ENCODE measurements at places on chromosomes 5 and 9.

- no peak for DNase-seq
These were observed 30.6 kb downstream of the VAV2 start for GRCh38 chr9:133961226-133962165.

GRCh38 chr5:37915097-37915736, 75.4 kb upstream of the GDNF start:
- no peak for DNase-seq

DNA sequence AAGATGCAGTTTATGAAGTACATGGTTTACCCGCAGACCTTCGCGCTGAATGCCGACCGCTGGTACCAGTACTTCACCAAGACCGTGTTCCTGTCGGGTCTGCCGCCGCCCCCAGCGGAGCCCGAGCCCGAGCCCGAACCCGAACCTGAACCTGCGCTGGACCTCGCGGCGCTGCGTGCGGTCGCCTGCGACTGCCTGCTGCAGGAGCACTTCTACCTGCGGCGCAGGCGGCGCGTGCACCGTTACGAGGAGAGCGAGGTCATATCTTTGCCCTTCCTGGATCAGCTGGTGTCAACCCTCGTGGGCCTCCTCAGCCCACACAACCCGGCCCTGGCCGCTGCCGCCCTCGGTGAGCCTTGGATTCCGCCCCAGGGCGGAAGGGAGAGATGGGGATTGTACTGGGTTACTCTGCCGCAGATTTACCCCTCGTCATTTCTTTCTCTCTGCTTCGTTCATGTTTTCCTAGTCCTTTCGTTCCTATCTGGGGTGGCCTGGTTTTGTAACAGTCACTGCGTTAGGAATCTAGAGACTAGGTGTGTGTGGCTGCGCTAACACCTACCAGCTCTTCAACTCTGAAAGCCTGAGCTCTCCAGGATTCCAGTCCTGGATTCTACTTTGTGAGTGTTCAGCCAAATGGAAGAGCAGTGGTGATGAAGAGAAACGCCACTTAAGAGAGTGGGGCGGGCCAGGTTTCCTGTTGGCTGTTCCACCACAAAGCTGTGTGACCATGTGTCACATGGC, 638 bp downstream of the MRPS30 start:
- DNase-seq: no peak

GRCh38 chr5:111070272-111071134, 1.0 kb upstream of the TSLP start:
- DNase-seq: no peak

DNA sequence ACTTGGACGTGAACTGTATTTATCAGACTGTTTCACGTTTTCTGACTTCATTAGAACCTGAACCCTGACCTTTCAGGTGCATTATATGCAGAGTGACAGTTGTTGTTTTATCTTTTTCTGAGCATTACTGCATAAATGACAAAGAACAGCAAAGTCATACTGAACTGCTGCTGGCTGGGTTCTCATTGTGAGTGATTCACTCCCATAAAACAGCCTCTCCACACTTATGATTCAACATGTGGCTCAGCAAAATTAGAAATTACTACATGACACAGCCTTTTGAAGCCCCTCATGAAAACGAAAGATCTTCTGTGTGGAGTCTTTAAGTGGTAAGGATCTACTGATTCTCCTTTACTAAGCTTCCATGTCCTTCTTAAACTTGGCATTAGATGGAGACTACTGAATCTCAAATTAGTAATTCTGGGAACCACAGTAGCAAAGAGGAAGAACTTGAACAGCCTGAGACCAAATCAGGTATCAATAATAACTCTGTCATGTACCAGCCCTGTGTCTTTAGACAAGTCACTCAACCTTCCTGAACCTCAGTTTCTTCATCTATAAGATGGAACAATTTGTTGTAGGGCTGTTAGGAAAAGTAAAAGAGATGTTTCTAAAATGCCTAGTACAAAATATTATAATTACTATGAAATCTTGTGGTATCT, 172.3 kb upstream of the GNA14 start:
- no peak for DNase-seq

- no peak for DNase-seq
These were observed 185.0 kb downstream of the MED10 start for GRCh38 chr5:6193310-6193709.

- no peak for DNase-seq
These were observed 7.4 kb upstream of the SHC3 start for GRCh38 chr9:89185980-89186379.

DNA sequence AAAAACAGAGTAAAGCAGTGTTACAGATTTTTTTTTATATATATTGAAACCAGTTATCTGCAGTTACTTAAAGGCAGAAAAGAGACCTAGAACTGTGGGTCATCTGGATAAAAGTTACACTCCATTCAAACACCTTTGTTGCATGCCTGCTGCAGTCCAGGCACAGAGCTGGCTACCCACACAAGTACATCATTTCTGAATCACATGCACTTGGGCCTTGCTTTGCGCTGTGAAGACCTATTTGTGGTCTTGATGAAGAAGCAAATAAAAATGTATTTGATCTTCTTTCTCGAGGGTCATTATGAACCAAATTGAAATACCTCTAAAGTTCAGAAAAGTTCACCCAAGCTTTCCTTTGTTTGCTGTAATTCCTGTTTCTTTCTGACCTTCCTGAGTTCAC, 503.0 kb upstream of the ZNF608 start:
- no peak for DNase-seq

- DNase-seq: no peak
These were observed 26.5 kb upstream of the ADRB2 start for GRCh38 chr5:148799737-148800527.

DNA sequence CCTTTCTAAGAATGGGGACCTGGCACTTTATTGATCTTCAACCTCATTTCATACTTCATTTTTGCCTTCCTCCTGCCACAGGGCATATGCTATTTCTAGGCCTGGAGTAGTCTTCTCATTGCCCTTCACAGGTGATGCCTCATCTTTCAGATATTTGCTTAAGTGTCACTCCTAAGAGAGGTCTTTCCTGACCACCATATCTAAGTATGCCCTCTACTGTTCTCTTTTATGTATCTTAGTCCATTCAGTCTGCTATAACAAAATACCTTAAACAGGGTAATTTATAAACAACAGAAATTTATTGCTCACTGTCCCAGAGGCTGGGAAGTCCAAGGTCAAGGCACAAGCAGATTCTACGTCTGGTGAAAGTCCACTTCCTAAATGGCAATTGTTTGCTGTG, 99.1 kb downstream of the ADAMTS6 start:
- no peak for DNase-seq

DNA sequence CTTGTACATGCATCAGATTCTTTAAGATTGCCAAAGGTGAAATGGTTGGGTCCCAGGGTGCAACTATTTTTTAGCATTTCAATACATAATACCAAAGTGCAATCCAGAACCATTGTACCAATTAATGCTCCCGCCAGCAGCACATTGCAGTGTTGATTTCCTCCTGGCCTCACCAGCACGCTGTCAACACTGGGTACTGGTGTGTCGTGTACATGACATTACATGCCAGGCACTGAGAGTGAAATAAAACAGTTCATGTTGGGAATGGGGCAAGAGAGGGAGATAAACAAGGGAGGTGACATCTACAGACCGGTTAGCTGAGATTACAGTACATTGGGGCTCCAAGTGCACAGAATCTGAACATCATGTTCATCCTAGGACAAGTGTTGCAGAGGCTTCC, 37.8 kb downstream of the HMGCS1 start:
- no peak for DNase-seq

GRCh38 chr5:179699616-179700237, 960 bp downstream of the CANX start:
- no peak for DNase-seq

GRCh38 chr5:78162253-78162862, 132.1 kb downstream of the AP3B1 start:
- no peak for DNase-seq

GRCh38 chr9:110745676-110746075, 77.1 kb downstream of the MUSK start:
- no peak for DNase-seq

DNA sequence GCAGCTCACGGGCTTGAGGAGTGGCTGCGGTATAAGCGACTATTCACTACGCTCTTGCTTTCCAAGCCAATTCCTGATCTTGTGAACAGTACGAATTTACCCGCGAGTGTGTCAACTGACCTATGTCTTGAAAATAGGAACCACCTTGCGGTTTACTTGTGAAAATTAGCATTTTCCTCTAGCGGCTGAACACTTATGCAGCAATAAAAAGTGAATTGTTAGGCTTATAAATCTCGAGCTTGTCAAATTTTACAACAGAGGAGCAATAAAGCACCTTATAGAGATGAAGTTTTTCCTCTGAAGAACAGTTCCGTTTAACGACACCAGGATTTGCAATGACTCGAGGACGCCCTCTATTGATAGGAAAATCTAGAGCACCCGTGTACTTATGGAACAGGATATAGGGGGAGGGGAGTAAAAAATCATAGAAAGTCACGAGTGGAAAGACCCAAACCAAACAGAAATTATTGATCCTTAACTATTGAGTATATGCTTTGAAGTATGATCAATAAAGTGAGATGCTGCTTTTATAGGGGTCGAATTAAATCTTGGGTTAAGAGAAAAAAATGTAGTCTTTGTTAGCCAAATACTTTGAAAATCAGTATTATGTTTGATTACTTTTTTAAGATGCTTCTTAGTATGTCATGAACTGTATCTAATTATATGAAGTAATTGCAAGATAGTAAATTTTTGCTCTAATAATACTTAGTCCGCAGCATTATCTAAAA, 1.9 kb upstream of the RGMB start:
- no peak for DNase-seq

- no peak for DNase-seq
These were observed 4.2 kb upstream of the PTGER4 start for GRCh38 chr5:40675396-40676133.

DNA sequence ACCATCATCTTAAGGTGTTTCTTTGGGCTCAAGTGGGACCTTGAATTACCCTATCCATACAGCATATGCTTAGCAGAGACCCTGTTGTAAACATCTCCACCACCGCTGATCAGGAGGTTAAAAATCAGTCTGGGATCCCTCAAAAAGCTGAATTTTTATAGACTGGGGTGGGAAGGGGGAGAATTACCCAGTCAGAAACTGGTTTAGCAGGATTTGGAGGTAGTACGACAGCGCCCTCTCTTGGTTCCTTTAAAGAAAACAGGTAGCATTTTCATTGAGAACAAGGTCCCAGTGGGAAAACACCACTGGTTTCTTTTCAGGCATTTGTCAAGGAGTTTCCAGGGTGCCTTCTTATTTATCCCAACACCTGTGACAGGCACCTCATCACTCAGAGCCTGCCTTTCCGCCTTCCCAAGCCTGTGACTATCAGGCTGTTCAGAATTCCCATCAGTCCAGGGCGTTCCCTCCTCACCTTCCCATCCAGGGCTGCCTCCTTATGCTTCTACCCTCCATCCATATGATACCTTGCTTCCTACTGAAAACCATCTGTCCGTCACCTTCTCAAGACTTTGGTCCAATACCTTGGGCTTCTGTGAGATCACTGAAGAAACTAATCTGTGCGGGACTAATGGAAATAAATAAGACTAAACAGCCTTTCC, 203.8 kb upstream of the RAI14 start:
- DNase-seq: no peak

- no peak for DNase-seq
These were observed 1.0 kb upstream of the NIM1K start for GRCh38 chr5:43190755-43191603.

GRCh38 chr9:14231196-14231990, 82.5 kb downstream of the NFIB start:
- no peak for DNase-seq

DNA sequence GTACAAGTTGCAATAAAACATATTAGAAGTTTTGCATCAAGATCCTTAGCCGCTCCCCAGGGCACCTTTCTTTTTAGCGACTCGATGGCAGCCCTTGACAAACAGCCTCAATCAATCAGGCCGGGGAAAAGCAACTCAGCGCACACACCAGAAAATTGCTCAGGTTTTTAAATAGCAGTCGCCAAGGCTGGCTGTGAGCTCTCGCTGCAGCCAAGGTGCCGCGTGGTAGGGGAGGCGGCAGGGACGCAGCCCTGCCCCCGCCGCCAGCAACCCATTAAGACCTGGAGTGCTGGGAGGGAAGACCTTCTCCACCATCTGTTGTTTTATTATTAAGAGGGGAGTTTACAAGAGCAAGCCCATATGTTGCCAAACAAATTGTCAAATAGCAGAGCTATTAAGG, 22.6 kb downstream of the ASS1 start:
- DNase-seq: peak; percentile 36

- peak; percentile 43 for DNase-seq
These were observed 54.3 kb downstream of the EHMT1 start for GRCh38 chr9:137672907-137673791.

GRCh38 chr5:62707563-62707962, 128.9 kb downstream of the LRRC70 start:
- DNase-seq: no peak

- no peak for DNase-seq
These were observed 34.2 kb upstream of the SUB1 start for GRCh38 chr5:32551194-32551593.

- DNase-seq: no peak
These were observed 509.4 kb upstream of the KLF4 start for GRCh38 chr9:107999011-107999410.

GRCh38 chr5:53080271-53080670, 29.3 kb downstream of the MOCS2 start:
- DNase-seq: no peak

Measured in cerebellar nuclear complex (tissue), 1 donor.